ENCODE measurements at places on chromosomes 7 and 10. TPM values are rescaled to one million over a fixed set of nuclear protein-coding genes. Genes with fewer than 3 reads are reported as not detected.

The PDE1C gene
- total RNA-seq = not detected

The RAMP3 gene
- total RNA-seq = not detected

The TRPV5 gene
- 0.10 TPM for total RNA-seq

The CYP2C19 gene
- total RNA-seq = not detected

The LRRC18 gene
- total RNA-seq = not detected

The ADAMTS14 gene
- 0.07 TPM for total RNA-seq

The MPP7 gene
- 3.6 TPM for total RNA-seq

The GPR146 gene
- total RNA-seq = 14.5 TPM

The SPDYE2 gene
- not detected for total RNA-seq

The PLAU gene
- 1.1 TPM for total RNA-seq

The NODAL gene
- not detected for total RNA-seq

The PTEN gene
- total RNA-seq = 94.9 TPM

The OPALIN gene
- not detected for total RNA-seq

The CTAGE8 gene
- total RNA-seq = 2.9 TPM

The EGFR gene
- not detected for total RNA-seq

The TET1 gene
- 1.7 TPM for total RNA-seq

The TMEM178B gene
- 6.5 TPM for total RNA-seq

The TEX36 gene
- total RNA-seq = not detected

The NME8 gene
- not detected for total RNA-seq

The NKX6-2 gene
- not detected for total RNA-seq

The WIPF3 gene
- not detected for total RNA-seq

The TMED4 gene
- 78.0 TPM for total RNA-seq

The MXI1 gene
- total RNA-seq = 15.4 TPM

The OGDHL gene
- total RNA-seq = not detected

The ARL4A gene
- 11.4 TPM for total RNA-seq

The C10orf67 gene
- 0.20 TPM for total RNA-seq

The ADCY1 gene
- total RNA-seq = 7.8 TPM

The PI4K2A gene
- total RNA-seq = 13.9 TPM

The FAM180A gene
- total RNA-seq = not detected

The PRPS1L1 gene
- not detected for total RNA-seq

The KCNIP2 gene
- total RNA-seq = 3.4 TPM

The ITIH2 gene
- not detected for total RNA-seq

The GIMAP5 gene
- 242 TPM for total RNA-seq

The NPS gene
- total RNA-seq = not detected

The ZNF487 gene
- 3.4 TPM for total RNA-seq

The TLX1 gene
- not detected for total RNA-seq

The BTBD16 gene
- not detected for total RNA-seq

The OR2F1 gene
- total RNA-seq = not detected

The LYZL1 gene
- not detected for total RNA-seq

The TNRC18 gene
- 49.5 TPM for total RNA-seq

The PNLIP gene
- total RNA-seq = not detected

The RRP12 gene
- 39.0 TPM for total RNA-seq

The SAMD9 gene
- total RNA-seq = 59.5 TPM

The RBAK gene
- 14.4 TPM for total RNA-seq

The PLEKHS1 gene
- total RNA-seq = 0.22 TPM
